ENCODE measurements at places on chromosomes 16 and 17.

GRCh38 chr16:50996166-50996829, 154.8 kb downstream of the SALL1 start:
- no peak for DNase-seq

DNA sequence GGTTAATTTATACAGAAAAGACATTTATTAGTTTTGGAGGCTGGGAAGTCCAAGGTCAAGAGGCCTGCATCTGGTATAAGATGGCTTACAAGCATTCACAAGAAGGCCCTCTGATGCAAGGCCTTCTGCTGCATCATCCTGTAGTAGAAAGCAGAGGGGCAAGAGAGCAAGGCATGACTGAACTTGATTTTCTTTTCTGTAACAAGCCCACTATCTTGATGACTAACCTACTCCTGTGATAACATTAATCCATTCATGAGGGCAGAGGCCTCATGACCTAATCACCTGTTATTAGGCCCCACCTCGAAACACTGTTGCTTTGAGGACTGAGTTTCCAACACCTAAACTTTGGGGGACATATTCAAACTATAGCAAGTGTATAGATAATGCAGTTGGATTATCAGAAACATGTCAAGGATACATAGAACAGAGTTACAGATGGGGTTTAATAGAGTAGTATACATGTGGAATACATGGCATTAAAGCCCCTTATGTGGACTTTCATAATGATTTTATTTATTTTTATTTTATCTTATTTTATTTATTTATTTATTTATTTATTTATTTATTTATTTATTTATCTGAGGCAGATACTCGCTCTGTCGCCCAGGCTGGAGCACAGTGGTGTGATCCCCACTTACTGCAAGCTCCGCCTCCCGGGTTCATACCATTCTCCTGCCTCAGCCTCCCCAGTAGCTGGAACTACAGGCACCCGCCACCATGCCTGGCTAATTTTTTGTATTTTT, 88.2 kb downstream of the CHD9 start:
- DNase-seq = no peak

DNA sequence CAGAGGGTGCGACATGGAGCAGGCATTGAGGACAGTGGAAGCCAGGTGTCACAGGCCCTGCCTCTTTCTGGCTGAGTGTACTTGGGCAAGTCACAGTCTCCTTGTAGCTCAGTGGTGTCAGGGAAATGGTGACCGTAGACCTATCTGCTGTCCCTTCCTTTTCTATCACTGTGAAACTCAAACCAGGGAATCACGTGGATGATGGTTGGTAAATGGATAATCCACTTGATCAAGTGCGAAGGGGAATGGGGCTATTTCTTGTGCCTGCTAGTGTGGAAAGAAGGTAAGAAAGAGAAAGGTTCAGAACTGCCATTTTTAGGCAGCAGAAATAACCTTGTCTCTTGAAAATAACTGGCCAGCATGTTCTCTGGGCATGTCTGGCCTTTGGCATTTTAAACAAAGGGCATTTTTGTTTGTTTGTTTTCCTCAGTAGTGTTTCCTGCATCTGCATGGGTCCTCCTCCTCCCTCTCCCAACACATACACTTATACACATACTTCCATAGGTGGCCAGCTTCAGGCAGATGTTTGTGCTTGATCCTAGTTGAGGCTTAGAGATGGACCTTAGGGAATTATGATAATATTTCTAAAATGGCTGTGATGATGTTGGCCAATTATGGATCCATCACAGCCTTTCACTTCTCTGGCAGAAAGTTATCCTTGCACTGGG, 7.1 kb downstream of the TBX4 start:
- DNase-seq = no peak

- DNase-seq = no peak
These were observed 12.9 kb downstream of the GNGT2 start for GRCh38 chr17:49197346-49197998.

GRCh38 chr16:1327619-1327947, 5.9 kb upstream of the BAIAP3 start:
- no peak for DNase-seq

DNA sequence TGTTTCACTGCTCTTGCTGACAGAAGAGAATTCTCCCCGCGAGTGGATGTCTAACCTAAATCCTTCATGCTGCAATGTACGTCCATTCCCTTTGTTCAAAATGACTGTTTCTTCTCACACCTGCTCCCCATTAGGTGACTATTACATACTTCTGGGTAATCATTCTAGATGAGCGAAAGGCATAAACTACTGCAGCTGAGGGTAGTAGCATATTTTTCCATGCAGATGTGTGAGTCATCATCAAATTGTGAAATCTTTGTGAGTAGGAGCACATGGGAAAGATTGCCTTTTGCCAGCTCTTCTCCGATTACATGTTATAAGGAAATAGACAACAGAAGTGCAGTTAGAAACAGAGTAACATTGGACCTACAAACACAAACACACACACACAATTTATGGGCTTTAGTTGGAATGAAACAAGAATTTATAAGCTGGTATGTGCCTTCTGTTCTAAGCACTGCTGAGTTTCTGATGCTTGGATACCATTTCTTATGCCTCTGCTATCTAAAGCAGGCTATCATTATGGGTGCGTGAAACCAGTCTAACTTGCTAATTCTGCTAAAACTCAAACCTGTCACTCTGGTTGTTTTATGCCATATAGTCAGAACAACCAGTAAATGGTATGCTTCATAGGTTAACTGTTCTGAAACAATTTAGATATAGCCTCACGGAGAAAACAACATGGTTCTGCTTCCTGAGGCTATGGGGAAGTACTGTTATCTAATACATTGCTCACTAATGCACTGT, 346.9 kb upstream of the PSMD7 start:
- DNase-seq = peak; percentile 97

GRCh38 chr16:11705311-11706025, 37.2 kb downstream of the TXNDC11 start:
- DNase-seq = no peak

GRCh38 chr17:69478916-69479315, 64.4 kb downstream of the MAP2K6 start:
- no peak for DNase-seq

DNA sequence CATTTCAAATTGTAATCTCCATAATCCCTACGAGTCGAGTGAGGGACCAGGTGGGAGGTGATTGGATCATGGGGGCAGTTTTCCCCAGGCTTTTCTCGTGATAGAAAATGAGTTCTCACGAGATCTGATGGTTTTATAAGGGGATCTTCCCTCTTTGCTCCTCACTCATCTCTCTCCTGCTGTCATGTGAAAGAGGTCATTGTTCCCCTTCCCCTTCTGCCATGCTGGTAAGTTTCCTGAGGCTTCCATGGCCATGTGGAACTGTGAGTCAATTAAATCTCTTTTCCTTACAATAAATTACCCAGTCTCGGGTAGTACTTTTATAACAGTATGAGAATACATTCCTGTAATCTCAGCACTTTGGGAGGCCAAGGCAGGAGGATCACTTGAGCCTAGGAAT, 76.7 kb upstream of the MARCHF10 start:
- no peak for DNase-seq

GRCh38 chr16:79283578-79283977, 317.0 kb downstream of the MAF start:
- DNase-seq = no peak

DNA sequence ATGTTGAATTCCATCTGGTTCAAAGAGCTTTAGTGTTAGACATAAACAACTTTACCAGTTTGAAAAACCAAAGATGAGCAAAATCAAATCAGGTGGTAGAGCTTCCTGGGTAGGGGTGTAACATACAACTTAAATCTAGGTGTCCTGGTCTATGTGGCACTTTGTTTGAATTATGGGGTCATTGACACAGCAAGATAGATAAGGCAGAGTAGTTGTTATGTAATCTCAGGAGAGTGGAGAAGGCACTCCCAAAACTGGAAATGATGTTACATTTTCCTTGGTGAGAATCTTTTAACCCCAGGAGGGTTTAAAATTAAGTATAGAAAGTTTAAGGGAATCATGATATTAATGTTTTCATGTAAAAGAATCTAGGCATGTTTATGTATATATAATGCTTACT, 31.9 kb downstream of the CCDC42 start:
- no peak for DNase-seq

DNA sequence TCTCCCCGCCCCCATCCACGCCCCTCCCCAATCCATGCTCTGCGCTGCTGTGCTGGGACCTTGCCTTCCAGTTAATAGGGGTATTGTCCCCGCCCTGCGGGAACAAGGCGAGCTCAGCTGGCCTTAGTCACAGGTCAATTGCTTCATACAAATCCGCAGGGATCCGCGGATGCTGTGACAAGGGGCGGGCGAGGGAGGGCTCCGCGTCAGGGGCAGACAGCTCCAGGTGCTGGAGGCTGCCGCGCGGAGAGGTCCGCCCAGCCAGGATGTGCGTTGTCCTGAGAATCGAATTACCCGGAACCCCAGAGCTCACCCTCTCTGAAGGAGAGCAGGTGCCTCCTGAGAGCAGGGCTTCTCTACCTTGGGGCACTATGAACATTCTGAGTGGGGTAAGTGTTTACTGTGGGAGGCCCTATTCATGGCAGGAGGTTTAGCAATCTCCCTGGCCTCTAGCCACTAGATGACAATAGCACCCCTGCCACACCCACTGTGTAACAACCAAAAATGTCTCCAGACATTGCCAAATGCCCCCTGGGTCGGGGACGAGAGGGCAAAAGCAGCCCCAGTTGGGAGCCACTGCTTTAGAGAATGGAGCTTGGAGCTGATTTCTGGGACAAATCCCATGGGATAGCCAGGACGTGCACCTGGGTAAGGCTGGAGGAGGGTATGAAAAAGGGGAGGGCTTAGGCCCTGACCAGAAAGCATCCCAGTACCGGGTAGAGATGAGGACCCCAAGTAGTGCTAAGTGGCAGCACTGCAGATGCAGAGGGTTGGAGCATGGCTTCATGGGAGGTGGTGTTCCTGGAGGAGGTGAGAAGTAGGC, 138.2 kb downstream of the CYLD start:
- no peak for DNase-seq

- no peak for DNase-seq
These were observed 2290.8 kb downstream of the TP53TG3F start for GRCh38 chr16:35750157-35750689.

DNA sequence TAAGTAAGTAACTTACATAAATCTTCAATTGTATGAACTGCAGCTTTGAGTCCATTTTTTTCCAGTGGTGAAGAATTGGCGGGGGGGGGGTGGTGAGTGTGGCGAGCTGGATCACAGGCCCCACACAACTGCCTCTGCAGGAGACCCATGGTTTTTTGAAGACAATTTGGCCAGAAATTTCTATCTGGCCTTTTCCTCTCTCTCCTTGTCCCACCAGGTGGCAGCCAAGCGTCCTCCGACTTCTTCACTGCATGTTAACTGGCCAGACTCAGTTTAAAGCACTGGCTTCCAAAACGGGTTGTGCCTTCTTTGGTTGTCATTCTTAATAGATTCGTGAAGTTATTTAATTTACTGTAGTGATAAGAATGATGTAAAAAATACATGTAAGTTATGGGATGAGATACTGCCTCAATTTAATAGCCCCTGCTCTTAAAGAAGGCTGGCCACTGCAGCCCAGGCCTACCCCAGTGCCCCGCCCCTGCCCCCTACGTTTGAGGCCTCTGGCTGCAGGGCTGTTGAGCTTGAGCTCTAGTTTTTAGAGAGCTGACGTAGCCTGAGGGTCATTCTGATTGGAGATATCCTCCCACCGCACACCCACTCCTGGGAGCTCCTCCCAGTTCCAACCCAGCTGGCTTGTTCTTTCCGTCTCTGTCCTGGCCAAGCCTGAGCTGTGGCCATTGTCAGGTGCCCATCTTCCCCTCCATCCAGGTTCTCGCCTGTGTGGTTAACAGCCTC, 36.4 kb downstream of the AKAP1 start:
- no peak for DNase-seq

DNA sequence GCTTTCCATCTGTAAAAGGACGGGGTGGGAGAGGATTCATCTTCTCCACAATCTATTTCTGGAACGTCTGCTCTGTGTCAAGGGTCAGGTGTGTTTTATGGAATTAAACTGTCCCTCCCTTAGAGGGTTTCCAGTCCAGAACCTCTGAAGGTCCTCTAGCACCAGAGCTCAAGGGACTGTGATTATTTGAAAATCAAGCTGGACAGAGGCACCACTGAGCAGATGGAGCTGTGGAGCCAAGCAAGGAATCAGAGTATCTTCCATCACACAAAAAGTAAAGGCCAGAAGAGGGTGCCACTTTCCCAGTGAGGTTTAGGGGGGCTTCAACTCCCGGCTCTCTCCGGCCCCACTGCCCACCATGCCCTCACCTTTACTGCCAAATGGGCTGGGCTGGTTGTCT, 6.8 kb downstream of the CACNG5 start:
- DNase-seq = no peak

DNA sequence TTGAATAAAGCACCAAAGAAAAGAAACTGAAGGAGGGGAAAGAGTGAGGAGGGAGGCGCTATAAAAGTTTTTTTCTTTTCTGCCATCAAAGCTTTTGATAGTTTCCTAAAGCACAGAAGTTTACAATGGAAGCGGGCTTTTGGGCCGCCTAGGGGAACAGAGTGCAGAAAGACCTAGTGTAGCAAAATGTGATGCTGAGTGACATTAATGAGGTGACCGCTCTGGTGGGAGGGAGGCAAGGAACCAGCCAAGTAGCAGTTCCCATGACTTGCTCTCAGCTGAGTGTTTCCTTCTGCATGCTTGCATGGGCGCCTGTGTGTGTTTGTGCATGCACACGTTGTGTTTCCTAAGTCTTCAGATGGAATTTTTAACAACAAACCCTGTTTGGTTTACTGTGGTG, 15.5 kb downstream of the MSI2 start:
- no peak for DNase-seq

DNA sequence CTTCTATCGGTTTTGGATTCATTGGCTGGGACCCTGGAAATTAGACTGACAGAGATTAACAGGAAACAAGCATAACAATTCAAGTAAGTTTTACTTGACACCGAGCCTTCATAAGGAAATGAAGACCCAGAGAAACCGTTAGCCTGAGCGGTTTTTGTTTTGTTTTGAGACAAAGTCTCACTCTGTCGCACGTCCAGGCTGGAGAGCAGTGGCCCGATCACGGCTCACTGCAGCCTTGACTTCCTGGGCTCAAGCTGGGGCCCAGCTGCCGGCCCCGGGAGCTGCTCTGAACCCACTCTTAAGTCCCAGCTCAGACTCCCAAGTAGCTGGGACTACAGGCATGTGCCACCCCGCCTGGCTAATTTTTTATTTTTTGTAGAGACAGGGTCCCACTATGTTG, 321.3 kb downstream of the SEC14L1 start:
- no peak for DNase-seq

DNA sequence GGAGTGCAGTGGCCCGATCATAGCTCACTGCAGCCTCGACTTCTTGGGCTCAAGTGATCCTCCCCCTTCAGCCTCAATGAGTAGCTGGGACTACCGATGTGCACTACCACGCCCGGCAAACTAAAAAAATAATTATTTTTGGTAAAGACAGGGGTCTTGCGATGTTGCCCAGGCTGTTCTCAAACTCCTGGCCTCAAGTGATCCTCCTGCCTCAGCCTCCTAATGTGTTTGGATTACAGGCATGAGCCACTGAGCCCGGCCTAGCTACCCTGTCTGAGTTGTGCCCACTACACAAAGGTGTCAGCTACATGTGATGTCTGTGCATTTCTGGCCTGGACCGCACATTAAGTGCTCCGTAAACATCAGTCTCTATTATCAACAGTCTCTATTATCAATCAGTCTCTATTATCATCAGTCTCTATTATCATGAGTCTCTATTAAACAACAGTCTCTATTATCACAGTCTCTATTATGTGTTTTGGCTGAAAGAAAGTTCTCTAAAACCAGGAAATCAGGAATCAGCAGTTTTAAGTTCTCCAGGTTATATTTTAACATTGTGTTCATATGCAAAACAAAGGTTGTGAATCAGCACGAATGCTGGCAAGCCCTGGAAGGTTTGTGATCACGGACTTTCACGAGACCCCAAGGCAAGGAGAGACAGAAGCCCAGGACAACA, 721 bp upstream of the WWOX start:
- DNase-seq = no peak
